ENCODE measurements at places on chromosomes 5 and 9. TPM values are rescaled to one million over a fixed set of nuclear protein-coding genes. Genes with fewer than 3 reads are reported as not detected.

DNA sequence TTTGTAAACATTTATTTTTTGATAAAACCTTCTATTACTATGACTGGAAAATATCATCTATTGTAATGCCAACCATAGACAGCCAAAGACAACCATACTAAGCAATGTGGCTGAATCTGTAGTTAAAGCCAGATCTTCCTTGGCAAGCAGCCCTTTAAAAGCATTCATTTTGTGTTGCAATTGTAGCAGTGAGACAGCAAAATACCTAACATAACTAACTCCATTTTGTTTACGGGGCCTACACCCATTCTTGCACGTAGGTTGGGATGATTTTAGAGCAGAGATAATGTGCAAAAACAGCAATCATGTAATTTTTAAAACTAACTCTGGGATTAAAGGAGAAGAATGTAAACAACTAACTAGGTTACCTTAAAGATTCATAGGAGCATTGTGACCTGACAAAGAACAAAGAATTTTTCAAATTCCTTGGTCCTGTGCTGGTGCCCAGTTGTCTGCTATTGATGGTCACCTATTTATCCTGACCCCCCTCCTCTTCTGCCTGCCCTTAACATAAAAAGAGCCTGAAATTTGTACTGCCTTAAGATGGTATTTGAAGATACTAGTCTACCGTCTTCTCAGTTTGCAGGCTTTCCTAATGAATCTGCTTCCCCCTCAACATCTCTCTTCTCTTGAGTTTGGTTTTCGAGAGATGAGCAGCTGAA, 10.6 kb downstream of the IFNA1 start:
- DNase-seq, result no peak

GRCh38 chr5:113059232-113060040, 82.8 kb downstream of the DCP2 start:
- peak; percentile 88 for DNase-seq

DNA sequence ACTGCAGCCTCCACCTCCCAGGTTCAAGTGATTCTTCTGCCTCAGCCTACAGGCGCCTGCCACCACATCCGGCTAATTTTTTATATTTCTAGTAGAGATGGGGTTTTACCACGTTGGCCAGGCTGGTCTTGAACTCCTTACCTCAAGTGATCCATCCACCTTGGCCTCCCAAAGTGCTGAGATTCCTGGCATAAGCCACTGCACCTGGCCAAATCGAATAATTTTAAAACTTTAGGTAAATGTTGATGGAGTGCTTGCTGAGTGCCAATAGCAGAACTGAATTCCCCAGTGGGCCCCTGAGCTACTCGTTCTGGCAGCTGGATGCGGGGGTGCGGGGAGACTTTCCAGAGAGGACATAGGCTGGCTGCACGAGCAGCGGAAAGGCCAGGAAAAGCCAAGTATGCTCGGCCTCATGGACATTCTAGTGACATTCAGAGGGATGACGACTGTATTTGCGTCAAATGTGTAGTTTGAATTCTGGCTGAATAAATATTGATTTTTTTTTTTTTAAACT, 16.8 kb downstream of the TRAF2 start:
- no peak for DNase-seq

The ANKRD20A1 gene
- not detected for polyA plus RNA-seq

The GGTA1 gene
- polyA plus RNA-seq, result 10.1 TPM

The PCDHGA4 gene
- polyA plus RNA-seq, result 1.2 TPM

The DNM1 gene
- polyA plus RNA-seq, result 59.2 TPM

DNA sequence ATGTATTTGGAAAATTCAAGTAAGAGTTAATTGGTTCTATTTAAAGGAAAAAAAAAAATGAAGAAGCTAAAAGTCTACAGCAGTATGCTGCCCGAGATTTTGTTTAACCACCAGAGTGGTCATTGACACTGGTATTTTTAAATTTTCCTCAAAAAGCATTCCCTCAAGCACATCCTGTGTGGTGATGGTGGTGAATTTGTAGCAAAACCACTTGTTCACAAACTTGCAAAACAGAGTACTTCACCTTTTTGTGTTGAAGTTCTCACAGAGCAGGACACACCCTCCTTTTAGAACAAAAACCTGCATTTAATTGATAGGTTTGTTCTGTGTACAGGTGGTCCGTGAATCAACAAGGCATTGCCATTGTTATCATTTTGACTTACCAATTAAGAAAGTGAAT, 374.2 kb downstream of the EFNA5 start:
- no peak for DNase-seq

The OTP gene
- not detected for polyA plus RNA-seq

The GMCL2 gene
- not detected for polyA plus RNA-seq

GRCh38 chr5:77743181-77743580, 33.0 kb downstream of the TBCA start:
- DNase-seq, result no peak

All from muscle of back (tissue), 13 donors.